ENCODE measurements at places on chromosomes 2 and 18.

GRCh38 chr2:212596688-212597087, 58.1 kb upstream of the ERBB4 start:
- no peak for DNase-seq

GRCh38 chr2:17901246-17901645, 22.8 kb downstream of the KCNS3 start:
- no peak for DNase-seq

- DNase-seq, result no peak
These were observed 148.8 kb downstream of the SMAD7 start for GRCh38 chr18:48801728-48802542.

DNA sequence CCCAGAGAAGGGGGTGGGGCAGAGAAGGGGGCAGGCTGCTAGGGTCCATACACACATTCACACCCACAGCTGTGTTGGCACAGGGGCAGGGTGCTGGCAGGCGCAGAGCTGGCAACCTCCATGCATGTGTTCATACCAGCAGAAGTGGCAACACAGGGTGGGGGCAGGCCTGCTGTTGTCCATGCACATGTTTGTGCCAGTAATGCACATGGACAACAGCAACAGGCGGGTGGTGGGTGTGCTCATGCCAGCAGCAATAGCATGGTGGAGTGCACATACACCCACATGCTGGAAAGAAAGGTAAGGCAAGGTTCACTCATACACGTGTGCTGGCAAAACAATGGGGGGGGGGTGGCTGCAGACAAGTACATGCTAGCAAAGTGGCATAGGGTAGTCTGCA, 54.7 kb downstream of the FBXO15 start:
- no peak for DNase-seq

DNA sequence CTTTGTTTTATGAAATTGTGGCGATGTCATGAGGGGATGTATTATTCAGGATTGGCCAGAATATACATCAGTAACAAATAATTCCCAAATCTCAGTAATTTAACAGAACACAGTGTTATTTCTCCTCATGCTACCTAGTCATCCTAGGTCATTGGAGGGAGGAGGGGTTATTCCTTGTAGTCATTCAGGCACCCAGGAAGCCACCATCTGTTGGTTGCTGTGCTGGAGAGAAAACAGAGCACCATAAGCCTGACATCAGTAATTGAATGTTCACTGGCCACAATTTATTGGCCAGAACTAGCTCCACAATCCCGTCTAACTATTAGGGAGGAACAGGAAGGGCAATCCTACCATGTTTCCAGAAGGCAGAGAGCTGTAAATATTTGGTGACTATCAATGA, 303.5 kb upstream of the CELF4 start:
- no peak for DNase-seq

DNA sequence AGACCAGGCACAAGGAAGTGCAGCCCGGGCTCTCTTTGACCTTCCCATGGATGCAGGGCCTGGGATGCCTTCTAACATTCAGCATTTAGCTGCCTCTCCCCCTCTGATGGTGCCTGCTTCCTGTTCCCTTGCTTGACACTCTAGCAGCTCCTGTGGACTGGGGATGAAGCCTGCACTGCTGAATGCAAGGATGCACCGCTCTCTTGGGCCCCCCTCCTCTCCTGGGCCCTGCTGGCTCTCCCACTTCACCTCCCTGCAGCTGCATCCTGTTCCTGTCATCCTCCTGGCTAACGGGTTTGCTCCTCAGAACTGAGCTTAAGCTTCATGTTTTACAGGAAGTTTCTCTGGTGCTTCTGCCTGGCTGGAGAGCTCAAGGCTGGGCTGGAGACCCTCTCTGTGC, 254.1 kb downstream of the TSN start:
- DNase-seq, result no peak

DNA sequence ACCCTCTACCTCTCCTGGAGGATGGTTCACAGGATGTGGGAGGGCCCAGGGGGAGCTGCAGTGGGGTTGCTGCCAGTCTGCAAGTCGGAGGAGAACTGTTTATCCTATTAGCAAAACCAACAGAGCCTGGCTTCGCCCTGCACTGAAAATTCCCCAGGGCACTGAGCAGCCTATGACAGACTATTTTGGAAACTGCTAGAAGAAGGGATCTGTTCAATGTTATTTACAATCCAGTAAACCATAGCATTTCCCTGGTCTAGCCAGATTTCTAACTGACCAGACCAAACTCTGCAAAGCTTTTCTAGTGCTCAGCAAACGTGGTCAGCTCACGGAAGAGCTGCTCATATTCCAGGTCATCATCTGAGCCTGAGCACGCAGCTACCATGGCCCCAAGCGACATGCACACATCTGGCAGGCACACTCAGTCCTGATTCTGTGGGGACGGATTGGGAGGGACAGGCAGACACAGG, 64.8 kb upstream of the PID1 start:
- DNase-seq, result no peak

Data from inflammatory macrophage (primary cell).